ENCODE measurements at places on chromosomes 16 and 17.

- DNase-seq: no peak
Observed at GRCh38 chr16:30838876-30839471, 52.0 kb upstream of the ZNF629 start.

- DNase-seq: no peak
Observed at GRCh38 chr17:68456339-68457167, 743 bp downstream of the WIPI1 start.

DNA sequence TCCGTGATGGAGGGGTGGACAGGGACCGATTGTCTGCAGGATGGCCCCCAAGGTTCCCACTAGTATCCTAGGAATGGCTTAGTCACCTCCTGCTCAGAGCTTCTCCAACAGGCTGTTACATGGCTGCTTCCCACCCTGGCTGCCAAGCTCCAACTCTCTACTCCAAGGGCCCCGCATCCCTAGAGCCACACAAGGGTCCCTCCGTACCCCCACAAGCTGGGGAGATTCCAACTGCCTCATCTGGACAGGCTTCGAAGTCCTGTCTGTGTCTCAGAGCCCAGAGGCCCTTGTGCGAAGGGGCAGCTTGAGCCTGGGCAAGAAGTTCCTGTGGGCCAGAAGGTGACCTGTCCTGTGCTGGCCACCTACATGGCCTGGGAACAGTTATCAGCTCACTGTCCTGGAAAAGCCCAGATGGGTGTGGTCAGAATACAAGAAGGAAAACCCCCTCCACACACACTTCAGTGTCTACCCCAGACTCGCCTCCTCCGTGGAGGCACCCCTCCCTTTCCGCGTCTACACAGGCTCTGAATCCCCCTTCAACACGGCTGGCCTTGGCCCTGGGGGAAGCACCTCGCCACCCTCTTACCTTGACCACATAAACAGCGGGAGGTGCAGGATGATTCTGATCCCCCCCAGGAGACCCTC, 586 bp downstream of the MEAK7 start:
- no peak for DNase-seq

DNA sequence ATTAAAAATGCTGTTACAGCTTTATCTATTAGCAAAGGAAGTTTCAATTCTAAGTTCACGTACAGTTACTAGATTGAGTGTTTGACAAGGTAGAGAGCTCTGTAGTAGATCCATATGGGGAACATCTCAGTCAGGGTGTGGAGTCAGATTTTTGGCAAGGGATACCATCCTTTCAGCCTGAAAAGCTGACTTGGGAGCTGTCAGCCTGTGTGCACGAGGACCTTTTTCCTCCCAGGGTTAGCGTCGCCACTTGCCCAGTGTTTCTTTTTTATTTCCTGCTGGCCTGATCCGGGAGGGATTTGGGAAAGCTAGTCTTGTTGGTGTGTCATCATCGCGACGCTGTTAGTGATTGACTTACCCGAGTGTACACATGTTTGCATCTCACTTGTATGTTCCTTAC, 29.5 kb downstream of the WWOX start:
- no peak for DNase-seq

DNA sequence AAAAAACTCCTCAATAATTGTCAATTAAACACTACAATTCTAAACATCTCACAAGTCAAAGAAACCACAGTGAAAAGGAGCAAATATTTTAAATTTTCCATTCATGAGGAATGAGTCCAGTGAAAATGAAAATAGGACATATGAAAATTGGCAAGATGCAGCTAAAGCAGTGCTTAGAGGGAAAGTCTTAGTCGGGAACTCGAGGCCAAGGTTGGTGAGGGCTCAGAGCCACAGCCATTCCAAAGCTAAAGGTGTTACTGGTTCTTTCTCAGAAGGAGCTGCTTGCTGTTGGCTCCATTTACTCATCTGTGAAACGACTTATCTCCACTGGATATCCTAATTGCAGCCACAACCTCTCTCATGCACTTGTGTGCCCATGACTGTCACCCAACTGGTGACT, 6.5 kb downstream of the SLC38A8 start:
- DNase-seq: no peak

DNA sequence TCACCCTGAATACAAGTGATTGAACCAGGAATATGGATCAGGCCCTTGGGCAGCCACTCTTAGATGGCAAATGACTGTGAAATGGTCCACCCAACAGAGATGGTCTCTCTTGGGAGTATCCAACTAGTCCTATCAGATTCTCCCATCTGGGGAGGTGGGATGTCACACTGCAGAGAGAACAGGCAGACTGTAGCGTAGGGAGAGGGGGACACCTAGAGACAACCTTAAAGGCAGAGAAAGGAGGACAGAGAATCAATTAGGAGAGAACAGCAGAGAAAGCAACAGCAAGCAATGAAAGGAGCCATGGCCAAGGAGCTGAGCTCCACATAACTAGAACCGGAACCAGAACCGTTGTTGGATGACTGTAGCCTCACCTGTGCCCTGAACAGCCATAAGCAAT, 37.2 kb downstream of the IQCK start:
- DNase-seq: no peak

GRCh38 chr17:42980274-42980765, at the start of gene RUNDC1:
RUNDC1 (plus strand) TSS chr17:42980565; CDS start chr17:42980577, 12 bp downstream.
- DNase-seq: peak; percentile 85

- no peak for DNase-seq
Observed at GRCh38 chr16:86524029-86524428, 13.7 kb downstream of the FOXF1 start.

GRCh38 chr17:59372138-59372751, 40.8 kb downstream of the YPEL2 start:
- DNase-seq: no peak

GRCh38 chr17:47744168-47745036, 11.4 kb downstream of the TBX21 start:
- DNase-seq: no peak

DNA sequence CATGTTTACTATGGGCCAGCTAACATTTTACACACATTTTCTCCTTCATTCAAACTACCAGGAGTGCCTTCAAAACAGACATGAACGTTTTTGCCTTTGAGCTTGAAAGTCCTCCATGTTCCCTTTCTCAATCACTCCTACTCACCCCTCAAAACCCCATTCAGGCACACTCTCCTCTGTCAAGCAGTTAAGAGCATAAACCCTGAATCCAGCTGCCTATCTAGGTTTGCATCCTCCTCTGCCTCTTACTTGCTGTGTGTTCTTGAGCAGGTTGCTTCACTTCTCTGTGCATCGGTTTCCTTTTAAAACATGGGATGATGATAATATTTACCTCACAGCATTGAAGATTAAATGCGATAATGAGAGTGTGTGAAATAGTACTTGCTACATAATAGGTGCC, 215.3 kb downstream of the HAPSTR1 start:
- DNase-seq: no peak

GRCh38 chr17:56939869-56940484, 20.9 kb downstream of the COIL start:
- no peak for DNase-seq

GRCh38 chr16:58109881-58110280, 19.3 kb downstream of the CFAP20 start:
- DNase-seq: no peak

GRCh38 chr17:83203472-83204221, 124.2 kb downstream of the METRNL start:
- no peak for DNase-seq

GRCh38 chr17:2921443-2921842, 125.2 kb downstream of the RAP1GAP2 start:
- DNase-seq: no peak

DNA sequence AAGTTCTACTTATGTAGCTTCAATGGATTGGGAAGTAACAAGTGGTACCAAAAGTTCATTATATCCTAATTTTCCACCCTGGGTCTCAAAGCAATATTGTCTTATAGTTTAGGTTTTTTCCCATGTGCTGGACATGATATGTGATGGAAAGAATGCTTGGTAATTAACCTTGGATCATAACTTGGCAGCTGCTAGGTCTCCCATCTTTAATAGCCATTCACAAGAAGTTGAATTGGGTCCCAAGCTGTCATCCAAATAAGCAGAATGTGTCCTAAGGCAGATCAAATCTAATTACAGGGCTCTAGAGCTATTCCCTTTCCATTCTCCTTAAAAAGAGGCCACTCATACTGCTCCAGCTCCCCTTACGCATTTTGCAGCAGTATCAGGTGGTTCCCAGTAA, 44.7 kb upstream of the KCNJ16 start:
- no peak for DNase-seq

DNA sequence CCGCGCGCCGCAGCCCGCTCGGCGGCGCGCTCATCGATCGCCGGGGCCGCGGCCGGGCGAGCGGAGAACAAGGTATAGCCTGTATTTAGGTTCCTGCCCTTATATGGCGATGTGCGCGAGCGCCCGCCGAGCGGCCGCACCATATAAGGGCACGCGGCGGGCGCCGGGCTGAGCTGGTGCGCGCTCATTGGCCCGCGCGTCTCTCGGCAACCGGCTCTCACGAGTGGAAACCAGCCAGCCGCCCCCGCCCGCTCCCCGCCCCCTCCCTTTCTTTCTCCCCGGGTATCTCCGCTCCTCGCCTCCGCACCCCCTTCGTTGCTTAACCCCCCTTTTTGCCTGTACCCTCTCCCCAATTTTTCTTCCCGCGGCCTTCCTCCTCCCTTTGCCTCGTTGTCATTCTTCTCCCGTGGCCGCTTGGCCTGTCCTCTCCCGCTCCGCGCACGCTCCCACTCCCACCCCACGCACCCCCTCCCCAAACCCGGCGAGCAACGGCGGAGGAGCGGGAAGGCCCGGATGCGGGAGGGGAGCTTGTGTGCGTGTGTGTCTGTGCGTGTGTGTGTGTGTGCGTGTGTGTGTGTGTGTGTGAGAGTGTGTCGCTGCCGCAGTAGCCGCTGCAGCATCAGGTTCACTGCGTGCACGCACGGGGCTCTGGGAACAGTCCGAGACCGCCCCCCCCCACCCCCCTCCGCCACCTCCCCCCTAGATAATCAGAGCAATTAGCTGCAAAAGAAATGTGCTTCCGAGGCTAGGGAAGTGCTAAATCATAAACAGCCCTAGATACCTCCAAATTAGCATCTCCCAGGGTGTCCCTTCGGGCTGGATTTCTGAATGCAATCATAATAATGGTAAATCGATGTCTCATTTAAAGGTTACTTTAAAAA, 13.5 kb upstream of the CBX8 start:
- peak; percentile 61 for DNase-seq

DNA sequence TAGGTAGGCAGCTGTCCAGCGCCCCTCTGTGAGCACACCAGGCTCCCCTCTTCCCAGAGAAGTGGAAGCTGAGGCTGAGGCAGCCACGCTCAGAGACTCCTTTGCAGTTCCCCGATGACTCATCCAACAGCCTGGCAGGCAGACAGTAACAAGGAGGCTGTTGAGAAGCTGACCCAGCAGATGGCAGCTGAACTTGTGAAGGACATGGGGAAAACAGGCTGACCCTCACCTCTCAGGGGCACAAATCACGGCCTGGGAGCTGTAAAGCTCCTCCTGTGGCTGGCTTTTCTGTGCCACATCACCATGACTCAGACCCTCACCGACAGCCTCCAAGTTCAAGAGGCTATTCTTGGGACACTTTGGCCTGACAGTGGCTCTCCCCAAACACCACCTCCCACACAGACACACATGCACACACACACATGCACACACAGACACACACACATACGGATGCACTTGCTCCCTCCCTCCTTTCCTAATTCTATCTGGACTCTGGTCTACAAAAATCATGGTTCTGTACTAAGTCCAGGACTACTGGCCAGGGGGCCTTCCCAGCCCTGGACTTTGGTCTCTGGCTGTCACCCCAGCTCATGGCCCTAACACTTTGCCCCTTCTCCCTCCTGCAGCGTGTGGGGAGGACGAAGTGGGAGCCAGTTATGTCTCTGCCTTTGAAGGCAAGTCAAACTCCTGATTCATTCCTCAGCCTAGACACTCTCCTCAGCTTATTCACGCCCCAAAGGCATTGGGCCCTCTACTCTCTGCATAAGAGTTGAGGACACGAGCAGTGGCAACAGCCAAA, 23.2 kb downstream of the MAP3K14 start:
- no peak for DNase-seq

DNA sequence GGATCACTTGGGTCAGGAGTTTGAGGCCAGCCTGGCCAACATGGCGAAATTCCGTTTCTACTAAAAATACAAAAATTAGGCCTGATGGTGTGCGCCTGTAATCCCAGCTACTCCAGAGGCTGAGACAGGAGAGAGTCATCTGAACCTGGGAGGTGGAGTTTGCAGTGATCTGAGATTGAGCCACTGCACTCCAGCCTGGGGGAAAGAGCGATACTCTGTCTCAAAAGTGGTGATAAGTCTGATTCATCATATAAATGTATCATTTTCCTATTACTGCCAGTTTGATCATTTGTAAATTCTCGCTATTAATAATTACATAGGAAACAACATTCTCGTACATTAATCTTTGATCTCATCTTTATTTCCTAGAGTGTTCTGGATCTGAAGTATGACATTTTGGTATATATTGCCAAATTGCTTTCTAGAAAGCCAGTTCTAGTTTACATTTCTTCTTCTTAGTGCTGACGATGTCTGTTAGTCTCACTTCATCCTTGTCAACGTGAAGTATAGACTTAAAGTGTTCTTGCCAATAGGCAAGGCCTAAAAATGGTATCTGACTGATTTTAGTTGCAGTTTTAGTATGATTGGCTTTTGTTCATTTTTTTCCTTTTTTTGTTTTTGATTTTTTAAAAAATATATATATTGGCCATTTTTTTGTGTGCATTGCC, 9.7 kb downstream of the RABEP1 start:
- no peak for DNase-seq

GRCh38 chr16:6482696-6483468, 849.8 kb upstream of the RBFOX1 start:
- no peak for DNase-seq

- DNase-seq: no peak
Observed at GRCh38 chr16:26569793-26570192, 496.9 kb upstream of the C16orf82 start.
